Activated T-cell treated with anti-CD3 and anti-CD28 coated beads for 4 hours (primary cell): ENCODE measurements at places on chromosomes 5 and 9.
A peak's percentile ranks its signal among the peaks of the same experiment; 100 is the strongest.

DNA sequence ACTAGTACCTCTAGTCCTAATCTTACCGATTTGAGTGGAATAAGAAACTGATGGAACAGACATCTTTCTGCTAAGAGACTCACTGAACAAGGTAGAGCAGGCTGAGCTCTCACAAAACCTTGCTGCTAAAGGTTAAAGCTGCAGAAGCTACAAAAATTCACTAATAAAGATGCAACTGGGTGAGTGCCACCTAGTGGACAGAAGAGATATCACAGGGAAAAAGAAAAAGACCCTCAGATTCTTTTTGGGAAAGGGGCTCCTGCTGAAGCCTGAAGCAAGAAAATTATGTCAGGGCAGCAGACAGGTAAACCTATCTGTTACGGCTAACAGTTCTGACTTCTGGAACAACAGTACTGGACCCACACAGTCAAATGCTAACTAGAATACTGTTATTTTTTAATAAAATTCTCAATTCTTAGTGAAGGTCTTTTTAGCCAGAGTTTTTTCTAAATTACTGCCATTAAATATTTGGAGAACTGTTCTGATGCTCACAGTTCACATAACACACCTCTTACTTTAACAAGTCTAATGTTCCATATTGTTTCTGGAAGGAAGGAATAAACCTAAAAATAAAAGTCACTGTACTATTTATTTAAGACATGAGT is 51.2 kb downstream of the DIAPH1 start:
- DNase-seq = no peak

DNA sequence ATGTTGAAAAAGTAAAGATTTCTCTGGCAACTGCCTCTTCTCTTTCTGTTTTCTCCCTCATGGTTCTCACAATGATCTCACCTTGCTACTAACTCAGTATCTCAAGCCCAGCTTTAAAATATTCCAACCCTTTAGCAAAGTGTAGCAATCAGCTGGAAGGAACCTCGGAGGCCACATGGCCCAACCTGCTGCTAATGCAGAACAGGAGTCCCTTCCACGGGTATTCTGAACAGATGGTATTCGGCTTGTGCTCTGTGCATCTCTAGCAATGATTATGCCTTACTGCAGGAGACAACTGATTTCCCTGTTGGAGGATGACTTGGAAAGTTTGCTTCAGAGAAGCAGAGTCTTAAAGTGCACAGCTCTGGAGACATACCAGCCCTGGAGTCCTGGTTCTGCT is 151.8 kb upstream of the PPP1R2B start:
- no peak for DNase-seq

DNA sequence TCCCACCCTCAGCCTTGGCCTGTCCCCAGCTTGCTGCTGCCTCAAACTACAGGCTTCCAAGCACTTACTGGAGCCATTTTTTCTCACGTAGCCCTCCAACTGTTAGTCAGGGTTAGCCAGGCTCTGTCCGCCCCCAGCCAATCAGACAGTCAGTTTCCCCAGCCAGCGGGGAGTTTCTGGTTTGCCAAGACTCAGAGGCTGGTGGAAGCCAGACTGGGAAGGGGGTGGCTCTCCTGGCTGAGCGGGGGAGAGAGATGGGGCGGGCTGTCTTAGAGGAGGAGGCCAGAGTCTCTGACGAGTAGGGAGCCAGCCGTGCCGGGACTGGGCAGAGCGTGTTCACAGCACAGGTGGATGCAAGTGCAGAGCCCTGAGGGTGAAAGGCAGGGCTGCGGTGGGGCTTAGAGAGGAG is 15.3 kb downstream of the PROP1 start:
- no peak for DNase-seq

GRCh38 chr5:2044041-2044440 is 161.3 kb upstream of the IRX4 start:
- DNase-seq = no peak

GRCh38 chr9:89277454-89277853 is 33.5 kb upstream of the CKS2 start:
- DNase-seq = peak; percentile 11

GRCh38 chr5:167671176-167671575 is 620.3 kb upstream of the WWC1 start:
- DNase-seq = no peak

GRCh38 chr5:65271906-65272305 is 209.8 kb downstream of the ADAMTS6 start:
- DNase-seq = no peak

DNA sequence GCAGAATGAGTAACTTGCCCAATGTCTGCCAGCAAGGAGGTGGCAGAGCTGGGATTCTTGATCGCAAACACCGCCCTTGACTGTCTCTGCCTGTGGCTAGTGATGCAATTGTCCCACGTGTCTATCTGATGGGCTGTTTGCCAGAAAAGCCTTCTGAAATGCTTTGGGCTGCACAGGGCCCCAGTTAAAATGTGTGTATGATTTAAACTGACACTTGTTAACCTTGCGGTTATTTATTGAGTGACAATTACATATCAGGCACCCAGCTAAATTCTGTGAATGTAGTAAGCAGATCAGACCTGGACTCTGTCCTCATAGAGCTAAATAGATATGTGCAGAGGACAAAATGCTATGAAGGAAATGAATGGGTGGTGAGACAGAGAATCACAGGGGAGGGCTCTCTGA is 11.6 kb upstream of the IL12B start:
- peak; percentile 49 for DNase-seq

DNA sequence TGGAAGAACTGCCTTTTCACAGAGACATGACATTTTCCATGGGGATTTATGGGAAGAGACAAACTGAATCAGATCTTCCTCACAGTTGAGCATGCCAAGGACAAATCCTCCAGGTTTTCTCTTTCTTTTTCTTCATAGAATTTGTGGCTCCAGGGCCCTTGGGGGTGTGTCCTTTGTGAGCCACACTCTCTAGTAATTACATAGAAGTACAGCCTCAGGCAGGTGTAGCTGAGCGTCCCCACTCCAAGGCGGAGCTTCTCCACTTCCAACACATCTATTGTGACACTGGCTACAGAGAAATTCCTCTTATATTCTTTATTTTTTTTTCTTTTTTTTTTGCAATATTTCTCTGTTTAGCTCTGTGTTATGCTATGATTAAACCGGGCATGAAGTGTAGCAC is 420.5 kb upstream of the CD180 start:
- DNase-seq = no peak

- no peak for DNase-seq
Measured at GRCh38 chr9:5578698-5579085, 50.2 kb upstream of the RIC1 start.

DNA sequence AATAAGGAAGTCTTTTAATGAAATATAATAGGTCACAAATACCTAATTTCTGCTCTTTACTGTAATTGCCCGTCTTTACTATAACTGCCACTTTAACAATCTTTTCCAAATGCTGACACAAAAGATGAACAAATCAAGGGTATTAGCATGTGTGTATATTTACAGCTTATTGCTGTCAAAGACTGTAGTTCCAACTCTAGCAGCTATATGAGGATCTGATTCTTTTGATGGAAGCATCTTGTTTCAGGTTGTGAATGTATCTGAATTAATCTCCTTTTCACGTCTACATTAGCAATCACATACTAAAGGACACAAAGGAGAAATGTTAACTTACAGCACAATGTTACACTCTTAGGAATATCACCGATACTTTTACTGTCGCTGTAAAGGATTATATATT is 27.9 kb downstream of the RFX3 start:
- no peak for DNase-seq

GRCh38 chr5:96054311-96055030 is 92.8 kb upstream of the ELL2 start:
- DNase-seq = no peak

GRCh38 chr9:93458712-93459111 is 5.3 kb upstream of the FAM120AOS start:
- DNase-seq = no peak

- DNase-seq = no peak
Measured at GRCh38 chr5:63911871-63912270, 50.4 kb downstream of the HTR1A start.

- DNase-seq = no peak
Measured at GRCh38 chr5:111857623-111858022, 100.6 kb upstream of the NREP start.

GRCh38 chr5:61754792-61755191 is 422.7 kb downstream of the ZSWIM6 start:
- DNase-seq = no peak

DNA sequence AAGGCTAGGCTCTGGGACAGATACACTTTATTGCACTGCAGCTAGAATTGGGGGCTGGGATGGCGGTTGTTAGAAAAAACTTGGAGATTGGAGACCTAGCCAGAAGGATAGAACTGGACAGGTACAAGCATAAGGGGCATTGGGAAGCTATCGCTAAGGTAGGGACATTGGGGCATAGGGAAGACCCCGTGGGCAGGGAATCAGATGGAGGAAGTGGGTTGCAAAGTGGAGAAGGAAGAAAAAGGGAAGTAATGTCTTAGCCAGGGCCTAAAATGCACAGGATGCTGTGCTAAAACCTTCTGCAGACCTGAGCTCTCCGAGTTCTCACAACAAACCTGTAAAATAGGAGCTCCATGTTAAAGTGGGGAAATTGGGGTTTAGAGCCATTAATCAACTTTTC is 178.2 kb downstream of the ZDHHC21 start:
- DNase-seq = no peak

DNA sequence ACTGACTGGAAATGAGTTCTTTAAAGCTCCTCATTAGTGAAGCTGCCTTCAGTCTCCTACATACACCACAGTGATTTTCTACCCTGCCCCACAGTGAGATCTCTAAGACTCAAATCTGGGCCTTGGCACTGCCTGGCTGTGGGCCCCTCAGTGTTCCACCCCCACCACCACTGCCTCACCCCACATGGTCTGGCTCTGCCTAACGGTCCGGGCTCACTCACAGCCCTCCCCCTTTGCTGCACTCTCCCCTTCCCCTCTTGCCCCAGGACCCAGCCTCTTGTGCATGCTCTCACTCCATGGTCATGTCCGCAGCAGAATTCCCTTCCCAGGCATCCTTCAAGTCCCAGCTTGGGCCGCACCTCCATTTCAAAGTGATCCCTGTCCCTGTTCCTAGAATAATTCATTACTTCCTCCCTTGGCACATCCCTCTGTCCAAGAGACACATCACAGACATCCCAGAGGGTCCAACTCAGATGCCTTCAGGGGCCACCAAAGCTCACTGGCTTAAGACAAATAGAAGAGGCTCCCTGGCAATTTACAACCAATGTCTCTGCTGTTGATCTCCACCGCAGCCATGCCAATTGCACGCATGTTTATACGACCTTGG is 56.7 kb downstream of the HRH2 start:
- DNase-seq = no peak

GRCh38 chr9:128937310-128938165 is 9.9 kb downstream of the DOLK start:
- no peak for DNase-seq

DNA sequence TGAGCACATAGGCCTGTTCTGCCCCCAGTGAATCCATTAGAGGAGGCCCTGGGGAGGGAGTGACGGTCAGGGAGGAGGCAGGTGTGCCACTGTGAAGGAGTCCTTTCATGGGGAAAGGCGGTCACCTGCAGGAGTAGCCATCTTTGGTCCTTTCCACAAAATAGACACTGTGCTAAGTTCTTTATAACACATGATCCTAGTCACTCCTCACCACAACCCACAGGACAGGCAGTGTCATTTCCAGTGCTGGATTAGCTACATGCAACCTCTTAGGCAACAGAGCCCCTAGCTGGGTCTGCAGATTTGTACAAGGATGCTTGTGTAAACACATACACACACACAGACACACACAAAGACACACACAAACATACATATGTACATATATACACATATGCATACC is 18.3 kb downstream of the DOCK2 start:
- no peak for DNase-seq

DNA sequence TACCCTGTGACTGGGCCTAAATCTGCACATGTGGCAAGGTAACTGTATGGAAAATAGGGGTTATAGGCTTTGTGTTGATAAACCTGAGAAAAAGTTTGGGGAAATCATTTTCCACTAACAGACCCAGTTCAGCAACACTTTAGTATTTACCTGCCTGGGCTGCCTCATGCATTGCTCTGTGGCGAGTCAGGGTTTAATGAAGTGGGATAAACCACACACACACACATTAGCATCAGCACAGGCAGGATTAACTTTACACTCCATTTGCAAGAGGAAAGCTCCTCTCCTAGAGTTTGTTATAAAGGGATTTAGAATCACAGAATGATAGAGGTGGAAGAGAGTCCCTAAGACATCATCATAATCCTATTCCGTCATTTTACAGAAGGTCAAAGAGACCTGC is 20.0 kb upstream of the ZCCHC7 start:
- no peak for DNase-seq

DNA sequence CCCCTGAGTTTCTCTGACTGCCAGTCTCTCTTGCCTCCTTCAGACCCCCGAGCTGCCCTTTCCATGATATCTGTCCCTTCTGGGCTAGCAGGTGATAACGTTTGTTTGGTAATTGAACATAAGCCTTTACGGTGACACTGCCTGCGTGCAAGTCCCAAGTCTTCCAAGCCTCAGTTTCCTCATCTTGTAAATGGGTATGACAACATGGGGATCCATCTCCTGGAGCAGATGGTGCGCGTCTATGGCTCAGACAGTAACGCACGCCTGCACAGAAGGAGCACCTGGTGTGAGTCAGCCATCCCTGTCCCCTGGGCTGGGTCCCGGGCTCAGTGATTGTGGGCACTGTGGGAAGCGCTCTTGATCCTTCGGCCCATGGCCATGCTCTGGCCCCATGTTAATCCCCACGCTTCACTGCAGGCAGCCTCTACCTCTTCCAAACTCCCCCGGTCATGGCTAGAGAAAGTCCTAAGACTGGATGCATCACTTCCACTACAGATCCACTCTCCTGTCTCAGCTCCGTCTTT is 85.8 kb downstream of the DAP start:
- DNase-seq = no peak

GRCh38 chr9:129170229-129170628 is 7.8 kb downstream of the IER5L start:
- DNase-seq = no peak

GRCh38 chr9:101139082-101139481 is 110.6 kb downstream of the PLPPR1 start:
- no peak for DNase-seq

DNA sequence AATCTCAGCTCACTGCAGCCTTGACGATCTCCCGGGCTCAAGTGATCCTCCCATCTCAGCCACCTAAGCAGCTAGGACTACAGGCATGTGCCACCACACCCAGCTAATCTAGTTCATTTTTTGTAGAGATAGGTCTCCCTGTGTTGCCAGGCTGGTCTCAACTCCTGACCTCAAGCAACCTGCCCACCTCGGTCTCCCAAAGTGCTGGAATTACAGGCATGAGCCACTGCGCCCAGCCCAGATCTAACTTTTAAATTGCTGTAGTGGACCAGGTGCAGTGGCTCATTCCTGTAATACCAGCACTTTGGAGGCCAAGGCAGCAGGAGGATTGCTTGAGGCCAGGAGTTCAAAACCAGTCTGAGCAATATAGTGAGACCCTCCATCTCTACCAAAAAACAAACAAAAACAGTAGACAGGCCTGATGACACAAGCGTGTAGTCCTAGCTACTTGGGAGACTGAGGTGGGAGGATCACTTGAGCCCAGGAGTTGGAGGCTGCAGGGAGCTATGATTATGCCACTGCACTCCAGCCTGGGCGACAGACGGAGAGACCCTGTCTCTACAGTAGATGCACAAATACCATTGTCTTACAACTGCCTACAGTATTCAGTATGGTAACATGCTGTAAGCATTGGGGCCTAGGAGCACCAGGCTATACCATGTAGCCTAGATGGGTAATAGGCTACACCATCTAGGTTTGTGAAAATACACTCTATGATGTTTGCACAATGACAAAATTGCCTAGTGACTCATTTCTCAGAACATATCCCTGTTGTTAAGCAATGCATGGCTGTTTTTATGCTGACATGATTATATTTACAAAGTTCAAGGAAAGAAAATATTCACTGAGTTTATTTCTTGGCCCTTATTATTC is 1.5 kb upstream of the SIT1 start:
- no peak for DNase-seq
